ENCODE measurements at places on chromosomes 3 and 15.

DNA sequence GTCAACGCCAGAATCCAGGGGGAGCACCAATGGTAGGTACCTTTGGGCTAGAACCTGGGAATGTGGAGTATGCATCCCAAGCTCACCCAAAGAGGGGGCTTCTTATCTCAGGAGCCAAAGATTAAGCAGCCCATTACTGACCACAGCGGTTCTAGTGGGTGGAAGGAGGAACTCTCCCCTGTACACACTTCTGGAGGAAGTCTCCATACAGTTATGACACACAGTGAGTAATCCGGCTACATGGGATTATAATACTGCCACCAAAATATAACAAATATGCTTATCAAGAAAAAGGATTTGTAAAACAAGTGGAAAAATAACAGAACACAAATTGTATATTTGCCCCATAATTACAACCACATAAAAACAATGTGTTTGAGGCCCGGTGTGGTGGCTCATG is 8.4 kb downstream of the MYO1E start:
- no peak for DNase-seq

DNA sequence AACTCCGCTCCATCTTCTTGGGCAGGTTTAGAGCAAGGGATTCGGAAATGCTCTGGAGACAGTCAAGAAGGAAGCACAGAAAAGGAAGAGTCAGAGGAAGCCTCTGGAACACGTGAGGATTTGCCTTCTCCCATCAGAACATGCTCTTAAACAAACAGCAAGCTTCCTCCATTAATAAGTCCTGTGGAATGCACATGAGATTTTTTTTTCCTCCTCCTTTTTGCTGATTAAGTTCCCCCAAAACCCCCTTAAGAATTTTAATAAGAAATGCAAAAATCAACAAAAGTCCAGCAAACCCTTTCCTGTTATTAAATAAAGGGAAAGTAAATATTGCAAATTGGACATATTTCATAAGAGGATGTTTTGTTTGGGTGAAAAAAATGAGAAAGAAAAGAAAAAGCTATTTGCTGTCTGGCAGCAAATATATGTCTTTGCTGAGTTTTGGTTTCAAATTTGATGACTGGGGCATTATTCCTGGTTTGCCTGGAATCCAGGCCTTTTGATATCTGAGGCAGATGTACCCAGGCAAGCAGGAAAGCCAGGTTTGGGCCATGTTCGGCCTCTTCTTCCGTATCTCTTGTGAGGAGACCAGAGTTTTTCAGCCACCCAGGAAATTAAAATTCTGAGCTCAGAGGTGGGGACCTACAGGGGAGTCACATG is 7.9 kb upstream of the TSEN2 start:
- DNase-seq = no peak

- no peak for DNase-seq
These were observed 21.4 kb downstream of the SIAH2 start for GRCh38 chr3:150741497-150742140.

DNA sequence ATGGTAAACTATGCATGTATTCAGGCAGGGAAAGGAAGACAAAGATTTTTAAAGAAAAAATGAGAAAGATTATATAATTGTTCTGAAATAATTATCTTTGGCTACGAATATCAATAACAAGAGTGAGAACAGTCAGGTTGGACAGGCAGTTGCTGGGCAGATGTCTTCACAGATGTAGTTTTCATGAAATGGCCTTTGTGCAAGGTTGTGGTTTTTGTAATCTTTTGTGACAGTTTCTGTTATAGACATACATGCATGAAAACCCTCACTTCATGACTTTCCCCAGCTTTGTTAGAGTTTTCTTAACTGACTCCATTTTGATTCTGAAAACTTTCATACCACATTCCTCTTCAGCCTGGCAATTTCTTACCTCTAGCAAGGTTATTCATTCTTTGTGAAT is 34.9 kb upstream of the SLC25A36 start:
- DNase-seq = no peak

GRCh38 chr15:28929200-28929599 is 43.4 kb downstream of the APBA2 start:
- DNase-seq = no peak

DNA sequence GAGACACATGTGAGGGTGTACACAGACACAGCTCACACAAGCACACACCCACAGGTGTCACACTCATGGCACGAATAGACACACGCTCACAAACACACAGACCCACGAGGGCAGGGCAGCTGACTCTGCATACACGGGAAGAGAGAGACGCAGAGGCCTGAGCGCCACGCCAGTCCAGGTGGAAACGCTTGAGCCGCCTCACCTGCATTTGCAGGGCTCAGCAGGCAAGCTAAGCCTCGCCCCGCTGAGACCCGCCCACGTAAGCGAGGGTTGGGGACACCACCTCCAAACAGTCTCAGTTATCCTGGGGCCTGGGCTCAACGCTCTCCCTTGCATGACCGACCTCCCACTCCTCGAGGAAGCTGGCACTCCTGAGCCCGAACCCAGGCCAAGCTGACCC is 73.2 kb downstream of the TLE3 start:
- no peak for DNase-seq
